Stimulated activated CD4-positive, alpha-beta T cell treated with anti-CD3 and anti-CD28 coated beads, Interleukin-15, amount 100 ng/mL, for 1 hour (primary cell): ENCODE measurements at places on chromosomes 3 and 15.
A peak's percentile ranks its signal among the peaks of the same experiment; 100 is the strongest.

DNA sequence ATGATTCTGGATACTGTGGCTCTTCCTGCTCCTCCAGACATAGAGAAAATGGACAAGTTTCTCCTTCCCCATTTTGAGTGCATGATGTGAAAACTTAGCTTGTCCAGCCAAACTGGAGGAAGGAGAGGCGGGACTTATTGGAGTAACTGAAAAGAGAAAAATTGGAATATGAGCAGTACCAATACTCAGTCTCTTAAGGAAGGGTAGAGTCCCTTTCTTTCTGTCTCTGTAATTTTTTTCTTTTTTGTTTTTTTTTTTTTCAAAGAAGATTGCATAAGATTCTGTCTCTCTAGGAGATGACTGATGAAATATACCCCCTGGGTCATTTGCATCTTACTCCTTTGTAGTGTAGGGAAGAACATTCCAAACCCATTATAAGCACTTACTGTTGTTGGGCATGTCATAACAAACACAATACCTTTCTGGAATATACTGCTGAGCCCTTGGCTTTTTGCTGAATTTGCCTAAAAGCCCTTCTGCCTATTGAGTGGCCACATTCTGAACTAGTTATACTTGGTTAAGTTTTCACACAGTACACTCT lies 498.1 kb upstream of the TPRG1 start:
- DNase-seq, result no peak

DNA sequence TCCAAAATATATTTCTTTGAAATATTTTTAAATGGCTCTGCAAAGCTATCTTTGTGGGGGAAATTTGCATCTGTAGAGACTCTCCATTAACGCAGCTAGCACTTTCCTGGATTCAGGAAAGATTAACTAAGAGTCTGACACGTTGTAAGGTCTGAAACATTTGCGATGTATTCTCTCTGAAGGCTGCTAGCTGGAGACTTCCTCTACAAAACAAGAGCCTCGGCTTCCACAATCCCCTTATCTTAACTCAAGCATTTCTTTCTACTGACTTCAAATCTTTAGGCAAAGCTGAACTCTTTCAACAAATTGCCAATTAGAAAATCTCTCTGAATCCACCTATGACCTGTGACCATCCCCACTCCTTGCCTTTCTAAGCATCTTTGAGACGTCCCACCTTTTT lies 250.5 kb downstream of the KLF13 start:
- DNase-seq, result no peak

GRCh38 chr3:85790445-85791030 lies 831.7 kb downstream of the CADM2 start:
- no peak for DNase-seq

- no peak for DNase-seq
Observed at GRCh38 chr3:153785901-153786300, 335.3 kb upstream of the ARHGEF26 start.

DNA sequence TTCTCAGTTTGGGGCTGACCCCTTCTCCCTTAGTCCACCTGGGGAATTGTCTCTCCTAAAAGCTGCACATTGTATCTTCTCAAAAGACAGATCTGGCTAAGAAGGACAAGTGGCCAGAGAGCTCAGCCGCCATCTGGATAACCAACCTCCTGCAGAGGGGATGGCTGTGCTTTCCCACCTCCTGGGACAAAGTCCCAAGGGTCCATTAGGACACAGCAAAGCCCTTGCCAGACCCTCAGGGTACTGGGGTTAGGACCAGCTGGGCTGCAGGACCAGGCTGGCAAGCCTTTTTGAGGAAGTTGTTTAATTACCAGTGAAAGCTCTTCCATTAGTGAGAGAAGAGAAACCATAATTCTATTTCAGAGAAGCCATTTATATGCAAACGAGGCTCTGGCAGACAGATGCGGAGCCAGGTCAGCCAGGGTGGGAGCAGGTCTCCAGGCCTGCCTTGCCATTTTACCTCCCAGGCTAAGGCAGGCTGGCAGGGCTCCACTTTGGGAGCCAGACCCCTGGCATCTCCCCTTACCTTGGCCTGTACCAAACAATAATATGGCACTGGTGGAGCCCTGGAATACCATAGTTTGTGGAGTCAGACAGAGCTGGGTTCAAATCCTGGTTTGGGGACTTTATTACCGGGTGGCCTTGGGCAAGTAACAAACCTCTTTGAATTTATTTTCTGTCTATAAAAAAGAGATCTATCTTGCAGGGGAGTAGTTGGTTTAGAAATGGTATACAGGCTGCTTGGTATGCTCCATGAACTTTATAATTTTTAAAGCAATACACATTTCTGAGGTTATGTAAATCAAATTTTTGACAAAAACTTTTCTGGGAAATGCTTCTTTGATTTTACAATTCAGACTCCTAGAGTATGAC lies 17.9 kb downstream of the SHF start:
- DNase-seq, result no peak

DNA sequence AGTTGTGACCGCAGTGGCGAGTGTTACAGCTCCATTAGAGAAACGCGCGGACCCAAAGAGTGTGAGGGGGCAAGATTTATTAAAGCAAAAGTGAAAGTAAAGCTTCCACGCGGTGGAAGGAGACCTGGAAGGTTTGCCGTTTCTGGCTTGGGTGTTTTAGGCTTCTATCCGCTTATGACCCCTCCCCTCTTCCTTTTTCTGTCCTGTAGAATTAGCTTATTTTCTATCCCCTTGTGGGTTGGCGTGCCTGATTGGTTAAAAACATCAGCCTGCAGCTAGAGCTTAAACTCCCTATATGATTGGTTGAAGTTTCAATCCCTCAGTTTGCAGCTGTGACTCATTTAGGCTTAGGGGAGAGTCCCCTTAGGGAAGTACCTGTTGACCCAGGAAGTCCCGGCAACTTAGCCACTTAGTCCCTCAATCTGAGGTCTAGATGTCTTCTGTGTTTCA lies 39.6 kb downstream of the C3orf38 start:
- no peak for DNase-seq

GRCh38 chr3:69051756-69052471 lies at the start of gene TMF1:
Gene TMF1 (minus strand): TSS chr3:69052333. CDS start chr3:69052086, 247 bp downstream.
- DNase-seq, result peak; percentile 91

DNA sequence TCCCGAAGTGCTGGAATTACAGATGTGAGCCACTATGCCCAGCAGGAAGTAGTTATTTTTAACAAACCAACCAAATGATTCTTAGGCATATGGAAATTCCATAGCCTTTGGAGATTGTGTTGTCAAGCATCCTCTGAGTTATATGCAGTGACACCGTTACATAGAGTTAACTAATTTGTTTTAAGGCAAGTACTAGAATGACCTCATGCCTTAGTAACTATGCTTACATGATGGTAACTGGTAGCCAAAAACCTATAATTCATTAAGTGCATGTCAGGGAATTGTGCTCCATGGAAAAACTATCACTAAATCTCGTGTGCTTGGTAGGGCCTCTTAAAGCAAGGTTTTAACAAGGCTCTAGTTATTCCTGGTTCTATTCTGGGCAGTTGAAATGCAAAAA lies 392.8 kb downstream of the TUSC7 start:
- no peak for DNase-seq

- no peak for DNase-seq
Observed at GRCh38 chr3:16337856-16338540, 73.0 kb downstream of the OXNAD1 start.

DNA sequence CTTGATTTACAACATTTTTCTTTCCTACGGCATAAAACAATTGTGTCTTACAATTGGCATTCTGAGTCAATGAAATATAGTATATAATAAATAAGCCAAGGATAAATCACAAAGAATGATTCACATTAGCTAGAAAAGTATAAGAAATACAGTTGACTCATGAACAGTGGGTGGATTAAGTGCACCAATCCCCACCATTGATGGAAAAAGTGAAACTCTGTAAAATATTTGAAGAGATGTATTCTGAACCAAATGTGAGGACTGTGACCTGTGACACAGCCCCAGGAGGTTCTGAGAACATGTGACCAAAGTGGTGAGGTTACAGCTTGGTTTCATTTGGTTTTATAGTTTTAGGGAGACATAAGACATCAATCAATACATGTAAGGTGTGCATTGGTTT lies 227.5 kb downstream of the ALCAM start:
- DNase-seq, result no peak

DNA sequence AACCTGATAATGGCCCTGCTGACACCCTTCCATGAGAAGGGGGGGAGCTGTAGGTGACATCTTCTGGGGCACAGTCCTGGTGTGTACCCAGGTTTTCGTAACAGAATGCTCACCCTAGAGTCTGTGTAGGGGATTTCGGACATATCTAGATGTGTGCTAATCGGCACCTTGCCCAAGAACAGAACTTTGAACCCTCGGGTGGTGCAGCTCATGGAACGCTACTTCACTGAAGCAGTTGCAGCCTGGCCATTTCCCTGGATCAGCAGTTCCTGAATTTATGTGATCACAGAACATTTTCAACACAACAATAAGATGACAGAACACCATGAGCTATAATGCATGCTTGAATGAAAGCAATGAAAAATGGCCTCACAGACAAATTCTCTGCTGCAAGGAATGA lies 57.5 kb upstream of the MUC13 start:
- DNase-seq, result no peak

DNA sequence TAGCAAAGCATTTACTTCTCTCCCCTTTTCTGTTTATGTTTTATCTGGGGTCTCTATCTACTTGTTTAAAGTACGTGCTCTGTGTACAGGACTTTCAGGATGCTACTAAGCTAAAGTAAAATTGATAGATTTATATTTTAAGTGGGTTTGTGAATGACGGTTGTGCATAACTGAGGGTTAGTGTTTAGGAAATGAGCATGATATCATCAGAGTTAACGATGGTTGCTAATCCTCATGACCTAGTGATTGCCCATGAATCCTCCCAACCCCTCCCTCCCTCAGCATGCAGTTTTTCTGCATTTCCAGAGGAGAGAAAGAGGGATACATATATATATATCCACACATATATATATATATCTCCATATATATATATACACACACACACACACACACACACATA lies 957.2 kb downstream of the TUSC7 start:
- DNase-seq, result no peak

DNA sequence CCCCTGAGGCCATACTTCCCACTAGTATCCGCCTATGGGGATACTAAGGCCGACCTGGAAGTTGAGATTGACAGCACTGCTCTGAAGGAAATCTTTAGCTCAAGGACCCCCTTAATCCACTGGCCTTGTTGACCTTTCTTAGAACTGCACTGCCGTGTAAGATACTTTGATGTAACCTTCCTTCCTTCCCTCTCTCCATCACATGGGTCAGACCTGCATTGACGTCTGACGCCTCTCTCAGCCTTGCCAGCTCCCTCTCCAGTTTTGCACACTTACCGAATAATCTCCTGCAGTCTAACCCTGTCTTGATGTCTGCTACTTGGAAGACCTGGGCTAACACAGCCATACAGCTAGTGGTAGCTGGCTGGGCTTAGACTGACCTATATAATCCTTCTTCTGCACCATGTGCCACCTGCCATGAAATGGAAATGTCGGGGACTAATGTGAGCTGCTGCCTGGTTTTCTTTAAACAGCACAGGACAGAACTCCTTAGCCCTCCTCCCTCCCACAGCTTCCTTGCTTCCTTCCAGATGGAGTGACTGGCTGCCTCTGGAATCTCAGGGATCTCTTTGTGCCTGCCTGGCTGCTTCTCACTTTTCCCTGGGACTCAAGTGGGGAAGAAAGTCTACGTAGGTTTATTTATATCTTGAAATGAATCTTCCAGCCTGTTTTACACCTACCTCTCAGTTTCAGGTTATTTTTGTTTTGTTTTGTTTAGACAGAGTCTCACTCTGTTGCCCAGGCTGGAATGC lies 39.2 kb upstream of the HERC1 start:
- DNase-seq, result no peak

- no peak for DNase-seq
Observed at GRCh38 chr15:70045045-70045444, 52.7 kb downstream of the TLE3 start.

DNA sequence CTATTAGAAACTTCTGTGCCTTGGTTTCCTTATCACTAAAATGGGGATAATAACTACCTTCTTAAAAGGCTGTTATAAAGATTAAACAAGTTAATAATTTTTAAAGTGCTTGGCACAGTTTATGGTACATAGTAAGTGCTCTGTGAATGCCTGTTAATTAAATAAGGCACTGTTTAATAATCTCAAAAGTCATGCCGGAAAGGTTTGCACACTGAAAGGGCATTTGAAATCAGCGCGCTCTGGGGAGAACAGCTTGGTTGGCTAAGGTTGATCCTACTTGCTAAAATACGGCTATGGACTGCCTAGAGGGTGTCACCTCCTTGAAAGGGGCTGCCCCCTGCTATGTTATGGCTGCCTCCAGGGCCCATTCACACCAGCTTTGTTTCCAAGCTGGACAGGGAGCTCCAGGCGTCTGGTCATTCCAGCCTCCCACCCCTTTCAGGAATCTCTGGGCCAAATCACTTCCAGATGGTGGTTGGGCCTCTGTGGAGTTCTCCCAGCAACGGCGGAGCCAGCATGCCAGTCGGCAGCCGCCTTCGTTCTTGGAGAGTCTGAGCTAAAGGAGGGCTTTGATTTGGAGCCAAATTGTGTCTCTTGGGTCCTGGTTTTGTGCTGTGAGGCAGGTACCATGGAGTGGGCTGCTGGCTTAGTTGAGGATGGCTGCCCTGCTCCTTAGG lies 5.9 kb downstream of the FLNB start:
- DNase-seq, result no peak

DNA sequence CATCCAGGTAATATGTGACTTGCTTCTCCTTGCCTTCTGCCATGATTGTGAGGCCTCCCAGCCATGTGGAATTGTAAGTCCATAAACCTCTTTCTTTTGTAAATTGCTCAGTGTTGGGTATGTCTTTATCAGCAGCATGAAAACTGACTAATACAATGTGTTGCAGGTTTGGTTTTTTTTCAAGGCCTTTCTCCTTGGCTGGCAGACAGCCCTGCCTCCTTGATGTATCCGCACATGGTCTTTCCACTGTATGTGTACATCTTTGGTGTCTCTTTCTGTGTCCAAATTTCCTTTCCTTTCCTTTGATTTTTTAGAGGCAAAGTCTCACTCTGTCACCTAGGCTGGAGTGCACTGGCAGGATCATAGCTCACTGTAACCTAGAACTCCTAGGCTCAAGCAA lies 260.1 kb downstream of the TUSC7 start:
- DNase-seq, result no peak

GRCh38 chr15:51163843-51164242 lies 69.1 kb upstream of the TNFAIP8L3 start:
- DNase-seq, result no peak

GRCh38 chr3:43709022-43709421 lies 18.3 kb downstream of the ABHD5 start:
- DNase-seq, result no peak
